ENCODE measurements at places on chromosomes 6 and 20.

- no peak for DNase-seq
Observed at GRCh38 chr6:110735666-110736065, 79.6 kb downstream of the CDK19 start.

DNA sequence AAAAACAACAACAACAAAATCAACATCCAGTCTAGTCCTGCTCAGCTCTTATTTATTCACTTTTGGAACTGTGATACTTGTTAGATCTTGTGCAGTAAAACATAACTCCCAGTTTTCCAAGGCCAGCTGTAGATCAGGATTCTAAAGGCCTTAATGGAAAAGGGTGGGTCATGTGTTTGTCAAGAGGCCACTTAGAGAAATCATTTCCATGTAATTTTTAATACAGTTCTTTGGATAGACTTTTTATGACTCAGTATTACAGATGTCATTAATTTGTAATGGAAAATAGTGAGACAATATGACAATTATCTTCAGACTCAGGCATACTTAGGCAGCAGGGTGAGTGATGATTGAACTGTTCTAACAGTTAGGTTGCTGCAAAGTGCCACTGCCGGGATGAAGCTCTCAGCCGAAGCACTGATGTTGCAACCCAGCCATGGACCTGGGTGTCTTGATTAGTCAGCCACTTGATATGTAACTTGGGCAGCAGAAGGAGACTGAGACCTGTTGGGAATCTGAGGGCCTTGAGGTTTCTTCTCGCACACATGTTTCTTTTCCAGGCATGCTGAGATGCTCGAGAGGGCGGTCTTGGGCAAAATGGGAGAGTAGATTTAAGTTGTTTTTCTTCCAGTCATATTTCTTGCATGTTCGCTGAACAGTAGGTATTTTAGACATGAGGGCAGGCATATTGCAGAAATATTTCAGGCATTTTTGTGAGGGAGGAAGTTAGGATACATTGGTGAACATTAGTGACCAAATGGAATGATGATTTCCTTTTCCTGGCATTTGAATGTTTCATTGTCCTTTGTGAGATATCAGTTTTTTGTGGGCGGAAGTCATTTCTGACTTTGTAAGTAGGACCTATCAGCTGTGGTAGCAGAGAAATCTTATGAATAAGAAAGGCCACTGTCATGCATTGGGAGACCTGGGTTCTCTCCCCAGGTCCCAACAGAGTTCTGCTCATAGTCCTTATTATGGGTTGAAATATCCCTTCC lies 52.3 kb downstream of the SLX4IP start:
- peak; percentile 90 for DNase-seq

DNA sequence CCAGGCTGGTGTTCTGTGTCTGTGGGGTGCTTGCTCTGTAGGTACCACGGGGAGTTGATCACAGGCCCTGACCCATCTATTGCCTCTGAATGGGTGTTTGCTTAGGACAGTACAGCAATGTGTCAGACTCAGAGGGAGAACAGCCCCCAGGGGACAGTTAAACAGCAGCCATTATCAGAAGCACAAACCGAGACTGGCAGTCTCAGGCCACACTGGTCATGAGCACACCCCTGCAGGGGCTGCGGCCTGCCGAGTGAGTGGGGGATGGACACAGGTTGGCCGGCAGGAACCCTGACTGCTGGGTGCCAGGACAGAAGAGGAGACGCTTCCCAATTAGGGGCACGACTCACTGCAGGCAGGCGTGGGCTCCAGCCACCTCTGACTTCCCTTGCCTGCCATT lies 395.6 kb downstream of the CDH4 start:
- DNase-seq = no peak

- DNase-seq = no peak
Observed at GRCh38 chr6:90583179-90583835, 3.6 kb downstream of the MAP3K7 start.

GRCh38 chr20:17438436-17439039 lies 92.6 kb downstream of the BFSP1 start:
- no peak for DNase-seq

GRCh38 chr6:44022296-44022661 lies 105.0 kb downstream of the MRPL14 start:
- peak; percentile 84 for DNase-seq

- no peak for DNase-seq
Observed at GRCh38 chr6:143596866-143597265, 80.9 kb upstream of the PHACTR2 start.

DNA sequence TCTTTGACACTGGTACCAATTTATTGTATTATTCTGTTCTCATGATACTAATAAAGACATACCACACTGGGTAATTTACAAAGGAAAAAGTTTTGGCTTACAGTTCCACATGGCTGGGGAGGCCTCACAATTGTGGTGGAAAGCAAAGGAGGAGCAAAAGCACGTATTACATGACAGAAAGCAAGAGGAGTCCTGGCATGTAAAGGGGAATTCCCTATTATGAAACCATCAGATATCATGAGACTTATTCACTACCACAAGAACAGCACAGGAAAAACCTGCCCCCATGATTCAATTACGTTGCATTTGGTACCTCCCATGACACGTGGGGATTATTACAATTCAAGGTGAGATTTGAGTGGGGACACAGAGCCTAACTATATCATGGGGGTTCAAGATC lies 43.4 kb downstream of the SLC22A2 start:
- DNase-seq = no peak

GRCh38 chr6:158233214-158233795 lies 65.2 kb downstream of the GTF2H5 start:
- DNase-seq = no peak

DNA sequence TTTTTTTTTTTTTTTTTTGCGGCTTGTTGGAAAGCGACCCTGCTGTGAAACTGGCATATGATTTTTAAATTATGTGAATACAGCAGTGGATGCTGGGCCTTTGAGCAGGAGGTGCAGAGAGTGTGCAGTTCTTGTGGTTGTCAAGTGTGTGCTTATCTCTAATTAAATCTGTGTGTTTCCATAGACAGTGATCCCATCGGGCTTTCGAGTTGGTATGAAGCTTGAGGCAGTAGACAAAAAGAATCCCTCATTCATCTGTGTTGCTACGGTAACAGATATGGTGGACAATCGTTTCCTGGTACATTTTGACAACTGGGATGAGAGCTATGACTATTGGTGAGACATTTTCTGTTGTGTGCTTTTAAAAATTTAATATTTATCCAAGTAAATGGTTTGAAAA lies 52.4 kb downstream of the L3MBTL3 start:
- no peak for DNase-seq

DNA sequence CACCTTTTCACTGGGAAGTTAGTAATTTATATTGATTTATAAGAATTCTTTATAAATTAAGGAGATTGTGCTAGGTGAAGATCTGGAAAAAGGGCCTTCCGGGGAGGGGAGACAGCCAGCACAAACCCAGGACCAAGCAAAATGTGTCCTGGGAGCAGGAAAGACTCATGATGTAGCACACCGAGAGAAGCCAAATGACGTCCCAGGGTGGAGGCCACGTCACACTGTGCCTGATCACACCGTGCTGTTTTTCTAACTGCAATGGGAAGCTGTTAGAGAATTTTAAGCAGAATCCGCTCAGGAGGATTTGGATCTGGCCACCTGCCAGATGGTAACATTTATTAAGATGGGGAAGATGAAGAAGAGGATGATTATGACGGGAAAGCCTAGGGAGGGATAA lies 72.7 kb upstream of the AKAP12 start:
- DNase-seq = no peak

DNA sequence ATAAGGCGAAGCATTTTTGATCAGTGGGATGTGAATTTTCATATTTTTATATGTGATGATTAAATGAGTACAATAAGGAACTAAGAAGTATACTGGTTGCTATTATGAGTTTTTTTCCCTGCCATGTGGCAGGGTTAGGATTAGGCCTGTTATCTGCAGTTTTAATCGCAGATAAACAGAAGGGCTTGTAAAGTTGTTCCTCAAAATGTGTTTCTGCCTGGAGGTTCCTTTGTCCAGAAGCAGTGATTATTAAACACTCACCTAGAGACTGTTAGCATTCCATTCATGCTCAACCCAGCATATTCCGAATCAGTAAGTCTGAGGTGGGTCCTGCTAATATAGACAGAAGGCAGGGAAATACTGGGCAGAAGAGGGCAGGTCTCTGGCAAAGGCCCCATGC lies 316.0 kb downstream of the CLIC5 start:
- DNase-seq = no peak

GRCh38 chr6:109224107-109224875 lies 129.0 kb downstream of the CEP57L1 start:
- no peak for DNase-seq

DNA sequence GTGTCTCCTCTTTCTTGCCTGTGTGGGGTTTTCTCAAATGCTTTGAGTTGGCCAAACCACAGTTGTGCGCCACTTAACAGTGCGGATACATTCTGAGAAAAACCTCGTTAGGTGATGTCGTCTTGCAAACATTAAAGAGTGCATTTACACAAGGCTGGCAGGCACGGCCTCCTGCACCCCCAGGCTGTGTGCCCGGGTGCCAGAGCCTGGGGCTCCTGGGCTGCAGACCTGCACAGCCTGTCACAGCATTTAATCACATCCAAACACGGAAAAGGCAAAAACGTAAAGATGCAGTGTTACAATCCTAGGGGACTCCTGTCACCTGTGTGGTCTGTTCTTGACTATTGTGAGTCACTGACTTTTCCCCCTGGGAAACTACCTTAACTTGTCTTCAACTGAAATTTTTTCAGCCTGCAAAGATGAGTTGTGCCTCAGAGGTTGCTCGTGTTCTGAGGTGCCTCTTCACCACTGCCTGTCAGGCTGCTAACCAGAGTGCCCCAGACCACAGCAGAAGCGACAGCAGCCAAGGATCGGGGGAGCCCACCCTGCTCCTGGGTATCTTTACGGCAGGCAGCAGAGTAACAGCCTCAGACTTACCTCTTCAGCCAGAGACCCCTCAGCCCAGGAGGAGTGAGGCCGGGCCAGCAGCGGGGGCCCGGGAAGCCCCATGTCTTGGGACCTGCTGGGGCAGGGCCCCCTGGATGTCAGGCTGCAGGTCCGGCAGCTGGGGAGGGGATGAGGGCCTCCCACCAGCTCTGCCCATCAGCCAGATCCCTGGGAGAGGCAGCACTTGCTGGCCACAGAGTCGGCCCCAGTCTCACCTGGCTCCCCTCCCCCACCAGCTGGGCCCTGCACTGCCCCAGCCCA lies 683 bp upstream of the C20orf204 start:
- DNase-seq = no peak

- DNase-seq = no peak
Observed at GRCh38 chr20:14069796-14070195, 74.5 kb downstream of the MACROD2 start.

GRCh38 chr6:42781546-42781795 lies 381 bp upstream of the BICRAL start:
- no peak for DNase-seq

GRCh38 chr6:14664621-14665315 lies 547.2 kb downstream of the CD83 start:
- no peak for DNase-seq

- no peak for DNase-seq
Observed at GRCh38 chr6:78845567-78845966, 21.8 kb upstream of the IRAK1BP1 start.

DNA sequence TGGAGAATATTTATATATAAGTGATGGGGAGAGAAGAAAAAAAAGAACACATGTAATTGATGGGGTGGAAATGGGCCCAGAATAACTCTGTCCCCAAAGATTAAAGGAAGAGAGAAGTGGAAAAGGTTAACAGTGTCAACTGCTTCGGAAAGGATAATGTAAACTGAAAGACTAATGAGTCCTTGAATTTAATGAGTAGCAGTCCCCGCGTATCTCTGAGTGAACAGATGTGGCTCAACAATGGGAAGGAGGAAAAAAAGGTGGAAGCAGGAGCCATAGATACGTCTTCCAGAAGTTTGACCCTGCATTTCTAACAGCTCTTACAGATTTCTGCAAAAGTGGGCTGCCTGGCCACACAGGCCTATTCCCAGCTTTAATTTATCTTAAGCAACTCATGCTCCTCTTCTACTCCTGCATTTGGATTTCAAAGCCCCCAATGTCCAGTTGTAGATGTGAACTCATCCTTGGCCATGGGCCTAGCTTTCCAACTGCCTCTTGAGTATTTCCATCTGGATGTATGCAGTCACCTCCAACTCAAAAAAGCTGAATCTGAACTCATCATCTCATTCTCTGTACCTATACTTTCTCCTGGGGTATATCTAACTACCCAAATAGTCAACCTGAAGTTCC lies 61.3 kb downstream of the DST start:
- no peak for DNase-seq

GRCh38 chr20:50460608-50461267 lies 49.4 kb upstream of the PTPN1 start:
- peak; percentile 76 for DNase-seq

Measured in CD14-positive monocyte (primary cell).